Memory B cell (primary cell): ENCODE measurements at places on chromosomes 3 and 15.

DNA sequence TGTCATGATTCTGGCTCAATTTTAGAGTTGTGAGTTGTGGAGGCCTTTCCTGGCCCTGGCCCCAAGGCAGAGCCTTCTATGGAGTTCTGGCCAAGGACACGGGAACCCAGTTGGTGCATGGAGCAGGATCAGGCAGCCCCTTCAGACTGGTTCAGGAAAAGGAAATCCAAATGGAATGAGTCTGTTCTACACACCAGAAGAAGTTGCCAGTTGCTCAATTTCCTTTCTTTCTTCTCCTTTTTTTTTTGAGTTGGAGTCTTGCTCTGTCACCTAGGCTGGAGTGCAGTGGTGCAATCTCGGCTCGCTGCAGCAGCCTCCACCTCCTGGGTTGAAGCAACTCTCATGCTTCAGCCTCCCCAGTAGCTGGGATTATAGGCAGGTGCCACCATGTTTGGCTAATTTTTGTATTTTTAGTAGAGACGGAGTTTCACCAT is 28.9 kb upstream of the BHLHE40 start:
- no peak overlapping the region for H3K4me3 ChIP-seq
- H3K27ac ChIP-seq, result no peak overlapping the region
- H3K36me3 ChIP-seq, result no peaks in the 10 kb centered on the region

DNA sequence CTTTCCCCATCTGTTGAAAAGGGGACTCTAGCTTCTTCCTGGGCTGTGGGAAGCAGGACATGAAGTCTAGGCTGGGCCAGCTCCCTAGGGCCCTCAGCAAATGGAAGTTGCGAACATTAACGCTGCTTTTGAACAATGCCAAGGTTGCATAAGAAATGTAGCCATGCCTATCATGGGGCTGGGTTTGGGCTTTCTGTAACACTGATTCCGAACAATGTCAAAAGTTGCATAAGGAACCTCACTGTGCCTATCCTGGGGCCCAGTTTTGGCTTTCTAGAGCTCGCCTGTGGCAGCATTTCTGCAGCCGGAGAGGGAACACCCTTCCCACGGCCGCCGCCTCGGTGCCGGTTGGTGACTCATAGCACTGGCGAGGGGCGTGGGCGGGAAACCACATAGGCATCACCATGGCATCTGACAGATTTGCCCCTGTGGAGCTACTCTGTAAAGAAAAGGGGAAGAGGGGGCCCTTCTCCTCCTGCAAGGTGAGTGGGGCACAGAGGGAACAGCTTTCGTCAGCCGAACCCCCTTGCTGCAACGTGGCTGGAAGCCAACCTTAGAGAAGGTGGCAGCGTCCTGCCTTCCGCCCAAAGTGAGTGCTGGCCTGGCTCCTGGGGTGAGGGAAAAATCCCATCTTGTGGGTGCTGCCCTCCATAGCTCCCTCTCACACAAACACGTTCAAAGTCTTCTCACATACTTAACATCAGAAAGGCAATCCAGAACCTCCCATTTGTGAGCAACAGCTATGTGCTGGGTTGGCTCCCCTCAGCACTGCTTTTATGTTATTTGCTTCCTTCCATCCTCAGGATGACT is 46.6 kb upstream of the ATP2B2 start:
- H3K27me3 ChIP-seq, result peaks cover 12% of the 10 kb centered on the region
- no peak overlapping the region for H3K27ac ChIP-seq
- no peak for DNase-seq
- H3K36me3 ChIP-seq, result no peaks in the 10 kb centered on the region

- H3K27me3 ChIP-seq, result peaks cover 2% of the 10 kb centered on the region
- H3K36me3 ChIP-seq, result no peaks in the 10 kb centered on the region
- H3K4me1 ChIP-seq, result peaks cover 7% of the 10 kb centered on the region
- peak; percentile 27 for DNase-seq
- H3K4me3 ChIP-seq, result no peak overlapping the region
Observed at GRCh38 chr3:88219138-88219792, 69.5 kb downstream of the C3orf38 start.

GRCh38 chr3:188577539-188577938 is 423.6 kb downstream of the LPP start:
- DNase-seq, result no peak
- no peaks in the 10 kb centered on the region for H3K27me3 ChIP-seq
- peaks cover 32% of the 10 kb centered on the region for H3K4me1 ChIP-seq
- H3K27ac ChIP-seq, result peak overlapping the region; percentile 25
- H3K4me3 ChIP-seq, result no peak overlapping the region
- peaks cover 8% of the 10 kb centered on the region for H3K36me3 ChIP-seq
